Naive thymus-derived CD4-positive, alpha-beta T cell (primary cell): ENCODE measurements at places on chromosomes 5 and 9. TPM values are rescaled to one million over a fixed set of nuclear protein-coding genes. Genes with fewer than 3 reads are reported as not detected.
A peak's percentile ranks its signal among the peaks of the same experiment; 100 is the strongest.

GRCh38 chr5:152625696-152626095, 220.6 kb upstream of the NMUR2 start:
- H3K4me3 ChIP-seq, result no peak overlapping the region
- DNase-seq, result no peak
- H3K27ac ChIP-seq, result no peak overlapping the region
- no peaks in the 10 kb centered on the region for H3K36me3 ChIP-seq
- no peaks in the 10 kb centered on the region for H3K27me3 ChIP-seq

GRCh38 chr5:5347442-5347841, 75.0 kb upstream of the ICE1 start:
- H3K4me1 ChIP-seq, result no peaks in the 10 kb centered on the region
- no peak overlapping the region for H3K27ac ChIP-seq
- no peaks in the 10 kb centered on the region for H3K36me3 ChIP-seq
- DNase-seq, result no peak

DNA sequence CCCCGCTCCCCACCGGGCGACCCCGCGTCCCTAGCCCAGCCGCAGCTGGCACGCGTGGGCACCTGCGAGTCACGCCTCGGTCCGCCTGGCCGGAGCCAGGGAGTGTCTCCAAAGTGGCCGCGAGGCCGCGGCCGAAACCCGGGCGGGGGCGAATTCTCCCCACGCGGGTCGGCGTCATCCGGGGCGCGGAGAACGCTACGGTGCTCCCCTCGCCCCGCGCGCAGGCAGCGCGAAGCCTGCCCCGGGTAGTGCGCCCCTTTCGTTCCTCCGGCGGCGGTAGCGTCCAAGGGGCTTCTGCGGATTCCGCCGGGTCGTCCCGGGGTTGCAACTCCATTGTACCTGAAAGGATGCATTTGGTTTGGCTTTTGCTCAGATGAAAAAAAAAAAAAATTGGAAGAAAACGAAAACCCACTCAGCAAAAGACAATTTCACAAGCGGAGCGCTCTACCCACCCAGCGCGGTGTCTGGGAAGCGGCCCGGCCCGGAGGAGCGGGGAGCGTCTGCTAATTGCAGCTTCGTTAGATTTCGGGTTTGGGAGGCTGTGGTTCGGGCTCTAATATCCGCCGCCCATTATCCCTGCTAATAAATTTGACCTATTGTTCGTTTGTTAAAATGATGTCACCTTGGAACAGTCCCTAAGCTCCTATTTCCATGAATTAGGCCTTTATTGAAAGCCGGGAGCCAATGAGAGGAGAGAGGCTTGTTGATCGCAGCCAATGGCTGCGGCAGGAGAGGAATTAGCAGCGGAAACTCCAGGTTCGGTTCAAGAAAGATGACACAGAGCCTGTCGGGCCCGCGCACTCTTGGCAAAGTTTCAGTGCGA, at the start of gene TLX3:
TLX3 (plus strand) TSS at position 796 of the 823 bp plus-strand sequence. CDS start 118 bp downstream, outside the sequence.
- H3K27me3 ChIP-seq, result no peaks in the 10 kb centered on the region
- DNase-seq, result no peak
- no peaks in the 10 kb centered on the region for H3K4me1 ChIP-seq
- H3K36me3 ChIP-seq, result no peaks in the 10 kb centered on the region

DNA sequence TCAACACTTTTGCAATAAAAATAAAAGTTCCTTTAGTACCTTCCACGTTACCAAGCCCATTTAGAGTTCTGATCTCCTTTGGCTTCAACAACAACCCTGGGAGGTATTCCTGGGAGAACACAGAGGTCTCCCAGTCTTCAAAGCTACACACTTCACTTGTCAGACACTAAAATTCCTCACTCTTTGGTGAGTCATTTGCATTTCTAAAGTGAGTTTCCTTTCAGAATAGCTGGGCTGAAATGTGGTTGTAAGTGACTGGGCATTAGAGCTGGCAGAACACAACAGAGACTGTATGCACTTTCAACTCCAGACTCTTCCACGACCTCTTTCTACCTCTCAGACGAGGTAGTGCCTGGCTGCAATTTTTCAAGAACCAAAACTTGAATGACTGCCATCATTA, 11.5 kb upstream of the F2RL1 start:
- no peak overlapping the region for H3K4me3 ChIP-seq
- no peak for DNase-seq

DNA sequence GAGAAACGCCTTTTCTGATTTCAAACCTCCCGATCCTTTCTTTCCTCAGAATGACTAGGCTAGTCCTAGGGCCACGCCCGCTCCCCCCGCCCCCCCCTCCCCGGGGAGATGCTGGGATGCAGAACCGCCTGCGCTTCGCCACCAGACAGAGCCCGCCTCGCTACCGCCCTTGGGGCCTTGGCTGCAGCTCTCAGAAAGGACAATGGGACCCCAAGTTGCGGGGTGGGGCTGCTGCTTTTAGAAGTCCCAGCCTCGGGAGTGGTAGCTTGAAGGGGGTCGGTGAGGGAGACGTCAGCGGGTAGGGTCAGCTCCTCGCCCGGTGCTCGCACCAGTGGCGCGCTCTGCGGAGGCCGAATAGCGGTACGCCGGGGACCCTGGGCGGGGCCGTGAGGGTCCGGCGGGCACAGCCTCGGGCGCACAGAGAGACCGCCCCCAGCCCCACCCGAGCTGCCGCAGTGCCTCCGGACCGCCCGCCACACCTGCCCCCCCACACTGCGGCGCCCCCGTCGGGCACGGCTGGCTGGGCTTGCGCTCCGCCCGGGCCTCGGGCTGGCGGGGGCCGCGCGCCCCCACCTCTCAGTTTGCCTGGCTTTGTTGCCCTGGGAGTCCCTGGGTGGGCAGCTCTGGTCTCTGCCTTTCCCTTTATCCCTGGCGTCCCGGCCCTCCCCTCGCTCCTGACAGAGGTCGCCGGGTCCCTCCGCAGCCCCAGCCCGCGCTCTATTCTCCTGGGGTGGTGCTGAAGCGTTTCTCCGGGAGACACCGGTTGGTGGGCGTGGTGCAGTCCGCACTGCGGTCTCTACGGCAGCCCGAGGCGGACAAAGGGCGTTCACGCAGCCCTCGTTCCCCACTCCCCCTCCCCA, 1.2 kb downstream of the MAP1B start:
- no peaks in the 10 kb centered on the region for H3K4me1 ChIP-seq
- no peaks in the 10 kb centered on the region for H3K36me3 ChIP-seq
- no peak overlapping the region for H3K27ac ChIP-seq

GRCh38 chr5:21685522-21685921, 1167.6 kb downstream of the CDH12 start:
- H3K36me3 ChIP-seq, result no peaks in the 10 kb centered on the region
- no peaks in the 10 kb centered on the region for H3K27me3 ChIP-seq
- H3K4me3 ChIP-seq, result no peak overlapping the region
- H3K4me1 ChIP-seq, result no peaks in the 10 kb centered on the region
- no peak for DNase-seq
- no peak overlapping the region for H3K27ac ChIP-seq

- DNase-seq, result no peak
- H3K27me3 ChIP-seq, result no peaks in the 10 kb centered on the region
- H3K27ac ChIP-seq, result no peak overlapping the region
- peaks cover 42% of the 10 kb centered on the region for H3K36me3 ChIP-seq
Measured at GRCh38 chr5:157390551-157391297, 69.3 kb upstream of the NIPAL4 start.

DNA sequence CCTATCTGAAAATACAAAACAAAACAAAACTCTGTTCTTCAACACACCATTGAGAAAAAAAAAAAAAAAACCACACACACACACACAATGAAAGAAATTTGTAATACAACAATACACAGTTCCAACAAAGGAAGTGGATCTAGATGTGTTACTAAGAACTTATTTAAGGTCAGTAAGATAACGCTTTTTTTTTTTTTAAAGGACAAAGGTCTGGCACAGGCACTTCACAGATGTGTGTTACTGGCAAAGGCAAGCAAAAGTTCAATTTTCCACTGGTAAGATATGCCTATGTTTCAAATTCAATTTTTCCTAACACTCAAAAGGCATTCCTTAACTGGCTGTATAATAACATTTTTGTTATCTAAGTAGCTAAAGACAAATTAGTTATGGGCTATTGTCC, 3.6 kb downstream of the RFK start:
- no peaks in the 10 kb centered on the region for H3K27me3 ChIP-seq
- no peak overlapping the region for H3K4me3 ChIP-seq
- no peak overlapping the region for H3K27ac ChIP-seq
- peaks cover 7% of the 10 kb centered on the region for H3K36me3 ChIP-seq
- peaks cover 11% of the 10 kb centered on the region for H3K4me1 ChIP-seq
- DNase-seq, result no peak

DNA sequence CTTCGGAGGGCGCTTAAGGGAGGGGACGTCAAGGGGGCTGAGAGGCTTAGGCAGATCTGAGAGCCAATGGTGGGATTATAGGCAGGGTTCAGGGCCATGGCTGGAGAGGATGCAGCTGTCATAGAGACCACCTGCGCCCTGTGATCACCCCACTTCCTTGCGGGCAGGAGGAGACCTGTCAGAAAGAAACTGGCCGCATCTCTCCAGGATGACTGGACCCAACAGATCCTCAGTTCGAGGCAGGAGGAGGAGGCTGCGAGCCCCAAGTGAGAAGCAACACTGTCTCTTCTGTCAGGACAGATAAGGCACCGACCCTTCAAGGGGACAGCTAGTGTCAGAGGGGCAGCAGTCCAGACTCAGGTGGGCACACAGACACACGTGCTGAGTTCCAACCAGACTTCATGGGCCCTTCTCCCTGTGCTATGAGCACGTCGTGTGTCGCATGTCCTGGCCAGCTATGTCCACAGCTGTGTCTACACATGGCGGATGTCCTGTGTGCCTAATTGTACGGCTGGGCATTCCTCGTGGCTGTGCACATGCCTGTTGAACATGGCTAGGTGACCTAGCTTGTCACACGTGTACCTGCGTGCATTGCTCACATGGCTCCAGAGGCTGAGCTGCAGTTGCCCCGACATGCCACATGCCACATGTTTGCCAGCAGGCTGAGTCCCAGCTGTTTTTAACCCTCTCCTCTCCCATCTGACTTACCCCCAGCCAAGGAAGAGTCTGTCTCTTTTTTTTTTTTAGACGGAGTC, 583 bp upstream of the AQP3 start:
- peak overlapping the region; percentile 86 for H3K4me3 ChIP-seq
- DNase-seq, result no peak
- no peaks in the 10 kb centered on the region for H3K27me3 ChIP-seq
- H3K27ac ChIP-seq, result peak overlapping the region; percentile 85
- H3K4me1 ChIP-seq, result peaks cover 44% of the 10 kb centered on the region

- H3K36me3 ChIP-seq, result peaks cover 3% of the 10 kb centered on the region
- H3K27me3 ChIP-seq, result no peaks in the 10 kb centered on the region
- no peak overlapping the region for H3K4me3 ChIP-seq
Measured at GRCh38 chr9:137685035-137685740, 66.4 kb downstream of the EHMT1 start.

- H3K4me3 ChIP-seq, result no peak overlapping the region
- H3K27me3 ChIP-seq, result no peaks in the 10 kb centered on the region
- no peak for DNase-seq
- no peaks in the 10 kb centered on the region for H3K4me1 ChIP-seq
- no peaks in the 10 kb centered on the region for H3K36me3 ChIP-seq
- no peak overlapping the region for H3K27ac ChIP-seq
Measured at GRCh38 chr5:4758550-4758949, 381.6 kb upstream of the ADAMTS16 start.

The EPB41L4A gene
- polyA plus RNA-seq, result 0.17 TPM

The C9 gene
- not detected for polyA plus RNA-seq

The IL5 gene
- not detected for polyA plus RNA-seq
